ENCODE measurements at places on chromosomes 11 and 22. TPM values are rescaled to one million over a fixed set of nuclear protein-coding genes. Genes with fewer than 3 reads are reported as not detected.
A peak's percentile ranks its signal among the peaks of the same experiment; 100 is the strongest.

GRCh38 chr11:17154409-17155159 is 53.2 kb downstream of the PIK3C2A start:
- no peak for DNase-seq

- no peak for DNase-seq
These were observed 5.2 kb upstream of the PRR33 start for GRCh38 chr11:1896923-1897322.

DNA sequence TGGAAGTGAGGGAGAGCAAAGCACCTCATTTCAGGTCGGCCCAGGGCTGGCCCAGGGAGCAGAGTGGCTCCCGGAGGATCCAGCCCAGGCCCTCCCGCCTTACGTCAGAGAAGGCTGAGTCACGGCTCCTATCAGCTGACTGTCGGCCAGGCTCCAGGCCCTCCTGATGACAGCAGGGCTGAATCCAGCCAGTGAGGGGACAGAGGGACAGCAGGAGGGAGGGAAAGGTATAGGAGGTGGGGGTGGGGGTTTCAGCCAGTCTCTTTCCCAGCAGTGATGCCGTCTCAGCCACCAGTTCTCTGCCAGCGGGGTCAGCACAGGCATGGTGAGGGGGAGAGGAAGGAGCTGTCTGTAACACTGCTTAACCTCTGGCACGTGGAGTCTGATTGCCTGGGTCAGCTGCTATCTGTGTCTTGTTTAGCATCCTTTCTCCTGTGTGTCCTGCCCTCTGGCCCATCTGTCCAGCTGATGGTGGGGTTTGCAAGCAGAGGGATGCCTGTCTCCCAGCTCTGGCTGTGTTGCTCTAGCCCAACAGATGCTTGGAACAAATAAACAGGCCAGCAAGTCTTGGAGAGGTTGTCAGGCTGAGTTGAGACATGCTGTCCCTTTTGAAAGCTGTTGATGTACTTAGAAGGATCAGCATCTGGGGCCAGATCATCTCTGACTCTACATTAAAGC is 74.0 kb downstream of the ADAMTS15 start:
- DNase-seq: peak; percentile 68

GRCh38 chr11:128208329-128209137 is 378.8 kb downstream of the ETS1 start:
- no peak for DNase-seq

DNA sequence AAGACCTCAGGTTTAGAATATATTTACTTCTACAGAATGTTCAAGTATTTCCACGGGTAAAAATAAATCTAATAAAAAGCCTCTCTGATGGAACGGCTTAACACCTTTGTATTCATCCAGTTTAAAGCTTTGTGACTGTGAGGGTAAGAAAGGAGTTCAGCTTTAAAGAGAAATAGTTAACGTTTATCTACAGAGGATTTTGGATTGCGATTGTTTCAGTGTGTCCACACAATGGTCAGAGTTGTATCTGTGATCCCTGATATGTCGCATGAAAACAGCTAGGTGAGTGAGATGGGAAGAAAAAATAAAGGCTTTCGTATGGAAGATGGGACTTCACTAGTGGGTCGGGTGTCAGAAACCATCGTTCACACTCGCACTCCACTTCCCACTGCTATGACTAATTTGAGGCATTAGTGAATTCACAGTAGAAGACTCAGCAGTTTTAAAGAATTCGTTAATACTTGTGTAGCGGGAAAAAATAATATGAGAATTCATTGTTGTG is 1.6 kb downstream of the APLP2 start:
- no peak for DNase-seq

DNA sequence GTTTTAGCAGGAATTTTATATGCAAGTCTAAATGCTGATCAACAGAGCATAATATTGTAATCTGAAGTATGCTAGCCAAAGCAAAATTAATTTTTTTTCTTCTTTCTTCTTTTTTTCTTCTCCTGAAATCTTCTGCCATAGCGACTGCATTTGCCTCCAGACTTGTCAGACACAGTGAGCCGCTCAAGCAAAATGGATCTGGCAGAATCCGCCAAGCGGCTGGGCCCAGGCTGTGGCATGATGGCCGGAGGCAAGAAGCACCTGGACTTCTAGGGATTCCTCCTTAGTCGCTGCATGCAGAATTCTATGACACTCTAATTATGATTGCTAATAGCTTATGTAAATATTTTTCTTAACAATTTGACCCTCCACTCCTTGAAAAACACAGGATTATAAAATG is 27.9 kb downstream of the PAX6 start:
- no peak for DNase-seq

GRCh38 chr11:104970756-104971155 is 2.4 kb upstream of the CASP4 start:
- DNase-seq: no peak

DNA sequence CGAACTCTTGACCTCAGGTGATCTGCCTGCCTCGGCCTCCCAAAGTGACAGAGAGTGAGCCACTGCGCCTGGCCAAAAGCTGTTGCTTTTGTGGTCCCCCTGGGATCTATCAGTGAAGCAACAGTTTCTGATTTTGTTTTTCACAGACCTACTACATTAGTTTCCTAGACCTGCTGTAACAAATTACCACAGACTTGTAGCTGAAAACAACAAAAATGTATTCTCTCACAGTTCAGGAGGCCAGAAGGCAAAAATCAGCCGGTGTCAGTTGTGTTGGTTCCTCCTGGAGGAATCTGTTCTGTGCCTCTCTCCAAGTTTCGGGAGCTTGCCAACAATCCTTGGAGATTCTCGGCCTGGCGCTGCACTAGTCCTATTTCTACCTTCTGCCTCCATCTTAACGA is 8.5 kb upstream of the SLC35C1 start:
- no peak for DNase-seq

DNA sequence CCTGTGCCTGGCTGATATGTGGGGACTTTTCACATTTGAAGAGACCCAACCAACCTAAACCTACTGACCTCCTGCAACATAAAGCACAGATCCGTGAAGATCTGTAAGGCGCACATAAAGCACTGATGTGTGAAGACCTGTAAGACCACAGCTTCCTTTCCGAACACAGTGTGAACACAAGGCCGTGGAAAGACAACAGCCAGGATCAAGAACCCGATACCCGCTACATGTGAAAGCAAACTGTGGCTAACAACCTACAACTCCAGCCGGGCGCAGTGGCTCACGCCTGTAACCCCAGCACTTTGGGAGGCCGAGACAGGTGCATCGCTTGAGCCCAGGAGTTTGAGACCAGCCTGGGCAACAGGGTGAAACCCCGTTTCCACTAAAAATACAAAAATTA is 17.6 kb upstream of the PPFIA1 start:
- DNase-seq: no peak

DNA sequence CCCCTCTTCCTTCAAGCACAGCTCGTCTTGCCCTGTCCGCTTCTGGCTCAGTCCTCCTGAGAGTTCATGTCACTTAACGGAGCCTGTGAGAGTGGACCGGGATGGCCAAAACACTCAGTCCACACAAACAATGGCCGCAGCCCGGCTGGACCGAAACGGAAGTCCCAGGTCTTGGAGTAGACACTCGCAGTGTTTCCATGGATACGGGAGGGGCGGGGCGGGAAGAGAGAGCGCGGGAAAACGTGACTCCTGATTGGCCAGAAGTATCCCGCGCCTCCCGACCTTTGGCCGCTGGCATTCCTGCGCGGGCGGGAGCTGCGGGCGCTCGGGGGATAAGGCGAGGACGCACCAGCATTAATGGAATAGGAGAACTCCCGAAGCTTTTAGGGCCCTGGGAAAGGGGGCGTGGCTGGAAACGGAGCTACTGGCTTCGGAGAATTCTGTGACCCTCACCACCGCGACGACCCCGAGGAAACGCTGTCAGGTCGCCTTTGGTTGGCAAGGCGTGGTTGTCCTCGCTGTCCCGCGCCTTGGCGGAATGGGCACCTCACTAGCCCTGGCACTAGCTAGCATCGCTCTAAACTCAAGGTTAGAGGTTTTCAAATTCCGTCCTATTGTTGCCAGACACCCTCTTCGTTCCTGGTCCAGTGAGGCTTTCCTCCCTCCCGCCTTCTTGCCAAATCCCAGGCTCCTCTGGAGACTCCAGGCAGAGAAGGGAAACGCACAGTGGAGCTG is at the start of the genes NLRP14 and ZNF214:
TSS of gene NLRP14 (plus strand) at position 297 of the 735 bp plus-strand sequence. CDS start 18,108 bp downstream, outside the sequence.
TSS of gene ZNF214 (minus strand) at position 164 of the 735 bp plus-strand sequence. CDS start 17,511 bp downstream, outside the sequence.
- DNase-seq: peak; percentile 94

- DNase-seq: no peak
These were observed 85.3 kb upstream of the HEPHL1 start for GRCh38 chr11:93935826-93936225.

DNA sequence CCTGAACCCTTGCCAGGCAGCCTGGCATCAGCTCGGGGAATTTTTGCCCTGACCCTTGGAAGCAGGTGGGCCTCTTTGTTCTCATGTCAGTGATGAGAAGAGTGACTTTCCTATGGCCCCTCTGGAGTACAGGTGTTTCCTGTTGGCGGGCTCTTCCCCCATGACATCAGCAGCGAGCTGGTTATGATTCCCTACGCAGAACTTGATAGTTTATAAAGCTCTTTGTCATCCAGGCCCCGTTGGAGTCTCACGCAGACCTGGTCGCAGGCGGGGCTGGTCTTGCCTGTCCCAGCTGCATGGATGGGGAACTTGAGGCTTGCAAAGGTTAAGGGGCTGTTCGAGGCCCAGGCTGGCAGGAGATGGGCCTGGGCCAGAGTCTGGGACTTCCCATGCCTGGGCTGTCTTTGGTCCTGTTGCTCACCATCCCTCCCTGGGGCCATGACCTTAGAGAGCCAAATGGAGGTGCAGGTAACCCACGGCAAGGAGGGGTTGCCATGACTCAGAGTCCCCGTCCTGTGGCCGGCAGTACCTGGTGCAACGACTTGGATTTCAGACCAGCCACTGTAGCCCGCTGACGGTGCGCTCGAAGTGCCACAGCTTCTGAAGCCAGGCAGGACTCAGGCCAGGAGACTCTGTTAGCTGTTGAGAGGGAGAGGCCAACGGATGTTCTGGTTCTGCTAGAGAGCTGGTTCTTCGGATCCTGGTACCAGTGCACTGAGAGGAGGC is 45.9 kb upstream of the PPP6R3 start:
- DNase-seq: no peak

DNA sequence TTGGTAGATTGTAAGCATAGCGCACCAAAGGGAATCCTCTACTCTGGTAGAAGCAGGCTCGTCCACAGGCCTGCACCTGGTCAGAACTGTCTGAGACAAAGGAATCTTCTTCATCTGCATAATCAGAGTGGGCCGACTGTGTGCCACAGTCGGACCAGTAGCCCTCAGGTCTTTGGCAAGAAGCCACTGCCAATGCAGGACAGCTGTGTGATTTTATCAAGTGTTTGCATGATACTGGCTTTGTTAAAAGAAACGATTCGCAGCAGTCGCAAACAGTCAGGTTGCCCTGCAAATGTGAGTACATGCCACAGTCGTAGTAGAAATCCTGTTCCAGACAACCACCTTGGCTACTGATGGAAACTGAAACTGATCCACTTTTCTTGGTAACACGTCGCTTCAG is 4.9 kb upstream of the CCDC34 start:
- DNase-seq: no peak

- no peak for DNase-seq
These were observed 10.0 kb upstream of the PEX26 start for GRCh38 chr22:18067548-18068341.

DNA sequence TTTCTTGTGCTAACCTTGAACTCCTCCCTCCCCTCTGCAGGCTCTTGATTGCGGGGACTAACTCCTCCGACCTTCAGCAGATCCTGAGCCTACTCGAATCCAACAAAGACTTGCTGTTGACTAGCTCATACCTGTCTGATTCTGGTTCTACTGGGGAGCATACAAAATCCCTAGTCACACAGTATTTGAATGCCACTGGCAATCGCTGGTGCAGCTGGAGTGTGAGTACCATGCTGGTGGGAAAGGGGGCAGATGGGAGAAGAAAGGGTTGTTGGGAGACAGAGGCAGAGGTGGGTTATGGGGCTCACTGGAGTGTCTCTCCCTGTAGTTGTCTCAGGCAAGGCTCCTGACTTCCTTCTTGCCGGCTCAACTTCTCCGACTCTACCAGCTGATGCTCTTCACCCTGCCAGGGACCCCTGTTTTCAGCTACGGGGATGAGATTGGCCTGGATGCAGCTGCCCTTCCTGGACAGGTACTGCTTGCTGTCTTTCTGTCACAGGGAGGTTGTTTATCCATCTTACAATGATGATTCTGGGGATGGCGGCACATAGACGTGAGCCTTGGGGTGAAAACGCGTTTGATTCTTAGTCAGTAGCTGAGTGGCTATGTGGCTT is 4.5 kb downstream of the SLC3A2 start:
- no peak for DNase-seq

GRCh38 chr11:58446294-58446693 is 4.3 kb upstream of the OR5B12 start:
- no peak for DNase-seq

- DNase-seq: no peak
These were observed 39.9 kb upstream of the BLID start for GRCh38 chr11:122155765-122156527.

DNA sequence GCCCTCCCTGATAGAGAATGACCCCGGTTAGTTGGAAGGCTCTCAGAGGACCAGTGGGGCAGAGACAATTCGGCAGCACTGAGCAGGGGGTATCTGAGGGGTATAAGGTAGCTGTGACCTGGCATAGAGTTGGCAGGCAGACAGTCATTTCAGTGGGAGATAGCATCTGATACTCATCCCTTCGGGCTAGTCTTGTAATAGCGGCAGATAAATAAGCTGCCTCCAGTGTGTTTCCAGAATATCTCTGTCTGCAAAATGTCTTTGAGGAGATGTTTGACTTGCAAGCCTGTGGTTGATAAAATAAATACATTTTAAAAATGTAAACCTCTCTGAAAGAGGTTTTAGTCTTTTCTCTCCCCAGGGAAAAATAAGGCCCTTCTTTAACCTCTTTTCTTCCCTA is 54.2 kb downstream of the TEAD1 start:
- no peak for DNase-seq

- no peak for DNase-seq
These were observed 169.0 kb downstream of the BUD13 start for GRCh38 chr11:116603728-116604323.

TRIM66 gene
- 7.8 TPM for total RNA-seq

PAK1 gene
- total RNA-seq: 166 TPM

ELMOD1 gene
- 0.98 TPM for total RNA-seq

CLTCL1 gene
- total RNA-seq: 15.5 TPM

OVCH2 gene
- not detected for total RNA-seq

MYEOV gene
- total RNA-seq: 1.4 TPM

GUCY1A2 gene
- total RNA-seq: 0.90 TPM

C11orf42 gene
- not detected for total RNA-seq

MUC5AC gene
- not detected for total RNA-seq

PHLDA2 gene
- total RNA-seq: 9.4 TPM

DNAL4 gene
- total RNA-seq: 12.2 TPM
